NCI-H446 treated with DMSO at 0.1 percent for 48 hours (cell line): ENCODE measurements at places on chromosomes 3 and 15.

DNA sequence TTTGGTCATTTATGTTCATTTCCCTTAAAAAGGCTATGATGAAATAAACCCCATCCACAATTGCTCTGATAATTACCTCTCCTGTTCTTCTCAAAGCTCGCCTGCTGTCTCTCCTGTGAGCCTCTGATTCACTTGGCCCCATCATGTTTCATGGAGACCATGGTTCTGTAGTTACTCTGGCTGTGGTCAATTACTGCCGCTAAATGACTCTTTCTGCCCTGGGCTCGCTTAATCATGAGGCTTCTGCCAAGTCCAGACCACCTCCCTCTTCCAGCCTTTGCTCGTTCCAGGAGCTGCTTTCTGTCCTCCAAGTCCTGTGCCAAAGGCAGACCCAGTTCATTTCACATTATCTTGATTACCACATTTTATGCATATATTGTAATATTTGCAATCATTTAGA lies 91.9 kb downstream of the THSD4 start:
- no peak for DNase-seq

GRCh38 chr15:63473999-63474809 lies 30.2 kb upstream of the USP3 start:
- DNase-seq, result peak; percentile 67

DNA sequence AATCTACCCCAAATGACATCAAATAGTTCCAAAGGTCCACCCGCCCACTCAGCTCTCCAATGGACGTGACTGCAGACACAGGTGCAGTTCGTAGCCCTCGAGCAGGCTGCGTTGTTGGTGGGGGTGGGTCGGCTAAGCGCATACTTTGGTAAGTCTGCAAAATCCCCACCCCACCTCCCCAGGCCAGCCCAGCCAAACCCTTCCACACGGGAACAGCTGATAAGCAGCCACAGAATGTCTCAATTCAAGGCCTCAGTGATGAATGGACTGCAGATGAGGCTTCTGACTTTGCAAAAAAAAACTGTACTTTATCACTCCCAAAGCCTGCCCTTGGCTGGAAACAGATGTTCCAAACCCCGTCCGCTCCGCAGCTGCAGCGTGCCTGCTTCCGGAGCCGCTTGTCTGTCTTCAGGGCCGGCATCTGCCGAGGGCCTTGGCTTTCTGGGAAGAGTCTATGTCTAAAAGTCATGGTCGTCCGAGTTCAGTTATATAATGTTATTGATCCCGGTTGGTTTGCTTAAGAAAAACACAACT lies 38.2 kb downstream of the PCSK6 start:
- DNase-seq, result no peak

DNA sequence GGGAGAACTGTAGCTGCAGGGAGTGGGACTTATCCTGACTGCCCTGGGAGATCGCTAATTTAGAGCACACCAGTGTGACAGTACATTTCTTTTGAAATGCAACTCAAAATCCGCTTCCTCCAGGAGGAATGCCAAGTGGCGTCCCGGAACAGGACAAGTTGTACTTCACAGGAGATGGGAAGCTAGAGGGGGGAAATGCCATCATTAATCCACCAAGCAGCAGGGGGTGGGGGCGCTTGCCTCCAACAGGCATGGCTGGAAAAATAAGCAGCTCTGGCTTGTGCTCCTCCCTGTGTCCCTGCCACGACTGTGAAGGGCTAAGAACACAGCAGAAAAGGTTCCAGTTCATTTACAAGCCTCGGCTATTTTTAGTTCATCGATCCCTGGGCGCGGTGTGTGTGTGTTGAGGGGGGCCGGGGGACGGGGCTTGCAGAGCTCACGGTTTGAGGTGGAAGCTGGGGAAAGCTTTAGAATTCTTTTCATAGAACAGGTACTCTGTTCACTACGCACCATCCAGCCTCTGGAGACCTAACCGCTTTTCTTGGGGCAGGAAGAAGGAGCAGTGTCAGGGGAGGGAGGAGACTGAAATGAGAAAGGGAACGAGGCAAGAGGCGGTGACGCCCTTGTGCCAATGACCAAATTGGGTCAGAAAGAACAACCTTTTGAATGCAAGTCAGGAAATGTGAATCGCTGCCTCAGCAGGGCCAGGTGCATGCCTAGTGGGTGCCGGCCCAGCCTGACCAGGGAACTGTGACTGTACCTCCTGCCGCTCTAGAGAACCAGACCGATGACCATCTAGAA lies 51.8 kb upstream of the DGKG start:
- DNase-seq, result peak; percentile 15

DNA sequence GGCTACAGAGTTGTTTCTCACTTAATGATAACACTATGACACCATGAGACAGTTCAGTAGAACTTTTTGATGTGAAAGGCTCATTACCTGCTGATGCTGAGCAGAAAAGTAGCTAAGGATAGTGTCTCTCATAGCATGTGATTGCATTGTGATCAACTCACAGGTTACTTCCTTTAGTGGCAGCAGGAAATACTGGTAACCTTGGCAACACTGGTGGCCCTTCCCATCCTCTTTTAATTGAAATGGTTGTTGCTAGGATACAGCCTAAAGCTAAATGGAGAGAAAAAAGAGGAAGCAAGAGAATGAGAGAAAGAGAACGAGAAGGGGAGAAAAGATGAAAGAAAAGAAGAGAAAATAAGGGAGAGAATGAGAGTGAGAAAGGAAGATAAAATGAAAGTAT lies 204.7 kb upstream of the GAP43 start:
- no peak for DNase-seq

DNA sequence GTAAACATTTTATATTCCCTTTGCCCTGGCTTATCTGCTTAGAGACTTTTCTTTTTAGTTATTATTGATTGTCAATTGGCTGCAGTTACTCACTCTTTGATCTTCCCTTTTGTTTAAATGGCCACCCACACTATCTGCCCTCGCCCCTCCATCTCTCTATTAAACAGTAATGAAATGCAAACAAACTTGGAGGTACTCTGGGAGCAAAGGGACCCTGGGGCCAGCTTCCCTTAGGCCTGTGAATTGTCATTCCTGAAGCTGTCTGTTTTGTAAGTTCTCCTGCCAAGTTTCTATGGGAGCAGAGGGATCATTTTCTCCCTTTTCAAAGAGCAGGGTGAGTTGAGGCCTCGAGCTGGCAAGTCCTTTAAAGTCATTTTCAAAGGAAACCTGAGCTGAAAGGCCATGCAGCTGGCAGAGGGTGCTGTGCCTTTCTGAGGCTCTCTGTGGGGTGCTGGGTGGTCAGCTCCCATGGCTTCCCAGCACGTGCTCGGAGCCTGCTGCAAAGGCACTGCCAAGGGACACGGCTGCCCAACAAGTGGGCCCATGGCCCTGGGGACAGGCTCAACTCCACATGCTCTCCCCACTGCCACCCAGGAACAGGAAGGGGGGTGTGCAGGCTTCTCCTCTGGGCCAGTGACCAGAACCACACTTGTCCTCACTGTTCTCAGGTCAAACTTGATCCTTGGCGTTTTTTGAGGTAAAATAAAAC lies 17.4 kb upstream of the RTP2 start:
- DNase-seq, result peak; percentile 4

DNA sequence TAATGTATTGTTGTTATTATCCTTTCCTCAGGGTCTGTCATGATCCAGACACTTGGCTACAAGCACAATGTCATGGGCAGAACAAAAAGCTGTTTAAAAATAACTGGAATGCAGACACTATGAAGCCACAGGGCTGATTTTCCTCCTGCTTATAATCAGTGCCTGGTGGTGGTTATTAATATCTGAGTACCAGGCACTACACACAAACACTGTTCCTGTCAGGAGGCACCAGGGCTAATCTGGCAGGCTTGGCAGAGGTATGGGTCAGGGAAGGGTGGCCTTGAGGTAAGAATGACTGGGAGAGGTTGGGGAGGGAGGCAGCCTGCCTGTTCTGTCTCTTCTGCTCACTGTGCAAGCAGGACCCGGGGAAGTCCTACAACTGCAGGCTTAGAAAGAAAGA lies 67.2 kb downstream of the WDR76 start:
- DNase-seq, result no peak

DNA sequence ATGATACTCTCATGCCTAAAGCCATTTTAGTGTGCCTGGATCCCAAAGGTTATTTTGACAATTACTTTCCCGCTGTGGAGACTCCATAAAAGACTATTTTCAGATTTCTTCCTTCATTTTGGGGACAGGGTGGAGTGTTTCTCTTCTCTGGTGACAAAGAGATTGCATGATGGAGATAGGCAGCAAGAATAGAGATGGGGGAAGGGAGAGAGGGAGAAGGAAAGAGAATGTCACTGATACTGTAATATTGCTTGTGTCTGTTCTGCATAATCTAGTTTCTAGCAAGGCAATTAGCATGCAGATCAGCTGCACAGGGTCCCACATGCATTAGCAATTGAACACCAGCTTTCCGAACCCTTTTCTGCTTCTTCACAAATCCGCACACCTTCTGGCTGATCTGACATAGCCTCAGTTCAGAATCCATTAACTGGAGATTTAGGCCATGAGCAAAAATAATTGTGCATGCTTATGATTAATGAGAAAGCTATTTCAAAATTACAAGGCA lies 222.4 kb downstream of the OXSM start:
- no peak for DNase-seq

DNA sequence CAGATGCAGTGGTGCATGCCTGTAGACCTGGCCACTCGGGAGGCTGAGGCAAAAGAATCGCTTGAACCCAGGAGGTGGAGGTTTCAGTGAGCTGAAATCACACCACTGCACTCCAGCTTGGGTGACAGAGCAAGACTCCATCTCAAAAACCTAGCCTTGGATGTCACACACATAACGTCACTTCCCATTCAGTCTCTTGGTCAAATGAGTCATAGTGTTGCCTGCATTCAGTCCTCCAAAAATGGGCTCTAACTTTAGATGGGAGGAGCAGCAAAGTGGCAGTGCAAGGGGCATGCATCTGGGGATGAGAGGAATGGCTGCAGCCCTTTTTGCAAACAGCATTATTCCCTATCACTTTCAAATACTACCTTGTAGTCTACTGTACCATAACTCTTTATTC lies 62.9 kb upstream of the AGBL1 start:
- no peak for DNase-seq

GRCh38 chr15:66126456-66126855 lies 127.1 kb downstream of the MEGF11 start:
- no peak for DNase-seq

- DNase-seq, result no peak
These were observed 202.2 kb upstream of the BHLHE40 start for GRCh38 chr3:4776980-4777581.

- DNase-seq, result no peak
These were observed 23.6 kb downstream of the SIAH2 start for GRCh38 chr3:150739200-150739863.

DNA sequence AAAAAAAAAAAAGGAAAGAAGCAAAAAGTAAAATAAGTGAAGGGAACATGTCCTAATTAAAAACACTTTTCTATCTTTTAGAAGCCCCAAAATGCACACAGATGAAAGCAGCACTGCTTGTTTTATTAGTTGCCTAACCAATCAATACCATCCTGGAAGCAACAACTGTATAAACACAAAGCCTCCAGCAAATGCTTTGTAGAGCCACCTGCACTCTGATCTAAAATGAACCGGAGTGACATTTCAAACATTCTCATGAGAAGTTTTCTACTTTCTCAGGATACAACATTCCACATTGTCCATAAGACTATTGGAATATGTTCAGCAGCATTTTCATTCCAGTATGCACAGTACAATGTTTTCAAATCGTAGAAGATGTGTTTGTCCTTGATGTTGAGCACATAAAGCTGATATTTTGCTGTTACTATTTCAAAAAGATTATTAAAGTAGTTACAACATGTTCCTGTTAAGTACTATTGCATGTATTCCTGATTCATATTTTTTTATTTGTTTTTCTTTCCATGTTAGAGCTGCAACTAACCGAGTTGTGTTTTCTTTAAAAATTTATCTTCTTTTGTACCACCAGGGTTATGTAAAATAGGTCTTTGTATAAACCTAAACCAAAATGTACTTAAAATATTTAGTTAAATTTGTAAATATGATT lies 50.3 kb upstream of the PLSCR5 start:
- DNase-seq, result no peak

- no peak for DNase-seq
These were observed 279.9 kb downstream of the SCAPER start for GRCh38 chr15:76625267-76625666.

DNA sequence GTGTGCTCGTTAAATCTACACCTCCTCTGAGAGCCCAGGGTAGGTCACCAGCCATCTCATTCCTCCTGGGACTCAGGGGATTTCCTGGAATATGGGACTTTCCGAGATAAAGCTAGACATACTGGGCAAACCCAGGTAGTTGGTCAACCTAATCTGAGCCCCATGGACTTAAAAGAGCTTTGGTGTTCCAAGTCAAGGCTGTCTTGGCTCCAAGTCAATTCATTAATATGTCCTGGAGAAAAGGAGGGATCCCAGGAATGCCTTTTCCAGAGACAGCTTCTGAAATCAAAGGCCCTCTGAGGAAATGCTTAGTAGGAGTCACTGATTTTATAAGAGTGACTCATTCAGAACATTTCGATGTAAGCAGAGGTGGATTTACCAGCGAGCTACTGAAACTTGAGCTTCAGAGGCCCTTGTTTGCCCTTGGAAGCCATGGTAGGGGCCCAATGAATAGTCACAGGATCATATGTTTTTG lies 137.3 kb upstream of the UBE2E1 start:
- DNase-seq, result no peak

- no peak for DNase-seq
These were observed 21.2 kb downstream of the PRKAR2A start for GRCh38 chr3:48826451-48826850.

GRCh38 chr15:78422571-78423340 lies 15.3 kb upstream of the IREB2 start:
- DNase-seq, result peak; percentile 8

DNA sequence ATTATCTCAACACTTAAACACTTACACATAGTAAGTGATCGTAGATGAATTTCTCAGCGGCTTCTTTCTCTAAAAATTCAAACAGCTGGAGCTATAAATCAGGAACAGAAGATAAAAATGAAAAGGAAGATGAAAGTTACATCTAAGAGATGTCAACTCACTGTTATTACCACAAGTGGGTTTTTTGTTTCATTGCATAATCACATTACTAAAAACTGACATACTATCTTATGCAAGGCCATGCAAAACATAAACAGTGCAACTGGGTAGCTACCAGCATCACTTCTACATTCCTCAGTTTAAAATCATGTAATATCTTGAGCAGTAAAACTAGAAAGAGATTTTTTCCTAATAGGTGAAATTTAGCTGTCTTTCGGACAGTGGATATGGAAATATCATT lies 14.9 kb downstream of the MINDY4B start:
- DNase-seq, result no peak

- no peak for DNase-seq
These were observed 49.1 kb downstream of the IQCH start for GRCh38 chr15:67303490-67304363.

- DNase-seq, result peak; percentile 72
These were observed 173.3 kb downstream of the RBMS3 start for GRCh38 chr3:29454161-29454611.

- no peak for DNase-seq
These were observed 160.5 kb upstream of the C2CD4B start for GRCh38 chr15:62325597-62325996.
